ENCODE measurements at places on chromosomes 7 and 10. TPM values are rescaled to one million over a fixed set of nuclear protein-coding genes. Genes with fewer than 3 reads are reported as not detected.

Gene TAS2R4
- total RNA-seq: 1.9 TPM

Gene GLUD1
- total RNA-seq: 225 TPM

Gene FKBP6
- total RNA-seq: not detected

Gene SHTN1
- 0.85 TPM for total RNA-seq

Gene KCNIP2
- total RNA-seq: 1.5 TPM

Gene GSTO2
- total RNA-seq: 4.6 TPM

Gene CTAGE15
- total RNA-seq: not detected

Gene ADIRF
- total RNA-seq: 116 TPM

Gene SRRM3
- 0.26 TPM for total RNA-seq

Gene ITGB8
- 95.7 TPM for total RNA-seq

Gene LBX1
- not detected for total RNA-seq

Gene DKK1
- total RNA-seq: 134 TPM

Gene PON3
- total RNA-seq: 0.13 TPM

Gene DIP2C
- 40.9 TPM for total RNA-seq

Gene AIMP2
- 36.1 TPM for total RNA-seq

Gene NME8
- not detected for total RNA-seq

Gene ELMO1
- 0.43 TPM for total RNA-seq

Gene SOSTDC1
- total RNA-seq: not detected

Gene UNCX
- not detected for total RNA-seq

Gene ZNF727
- 0.10 TPM for total RNA-seq

Gene ATOH7
- not detected for total RNA-seq

Gene AKR1B15
- total RNA-seq: 0.07 TPM

Gene MMD2
- not detected for total RNA-seq

Gene NOC3L
- total RNA-seq: 28.5 TPM

Gene GPER1
- total RNA-seq: 3.2 TPM

Gene TMEM209
- 8.8 TPM for total RNA-seq

Gene EPDR1
- 43.8 TPM for total RNA-seq
